Fibroblast of skin of back (primary cell): ENCODE measurements at places on chromosomes 6 and 20.

DNA sequence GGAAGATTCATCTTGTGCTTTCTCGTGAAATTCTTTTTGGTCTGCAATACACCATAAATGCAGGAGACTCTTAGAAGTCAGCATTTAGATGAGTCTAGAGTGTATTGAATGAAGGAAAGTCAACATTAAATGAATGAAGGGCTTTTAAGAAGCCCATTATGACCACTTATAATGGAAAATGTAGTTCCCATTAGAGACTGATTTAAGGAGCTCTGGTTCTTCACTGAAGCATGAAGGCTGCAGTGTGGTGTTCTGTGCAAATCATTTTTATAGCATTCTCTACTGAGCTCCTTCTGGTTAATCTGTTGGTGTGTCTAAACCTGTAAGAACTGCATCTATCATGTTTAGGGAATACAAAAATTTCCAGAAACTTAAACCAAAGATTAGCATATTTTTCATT, 19.7 kb downstream of the NCOA7 start:
- DNase-seq, result no peak

- DNase-seq, result no peak
Observed at GRCh38 chr6:170176898-170177771, 113.7 kb downstream of the DLL1 start.

DNA sequence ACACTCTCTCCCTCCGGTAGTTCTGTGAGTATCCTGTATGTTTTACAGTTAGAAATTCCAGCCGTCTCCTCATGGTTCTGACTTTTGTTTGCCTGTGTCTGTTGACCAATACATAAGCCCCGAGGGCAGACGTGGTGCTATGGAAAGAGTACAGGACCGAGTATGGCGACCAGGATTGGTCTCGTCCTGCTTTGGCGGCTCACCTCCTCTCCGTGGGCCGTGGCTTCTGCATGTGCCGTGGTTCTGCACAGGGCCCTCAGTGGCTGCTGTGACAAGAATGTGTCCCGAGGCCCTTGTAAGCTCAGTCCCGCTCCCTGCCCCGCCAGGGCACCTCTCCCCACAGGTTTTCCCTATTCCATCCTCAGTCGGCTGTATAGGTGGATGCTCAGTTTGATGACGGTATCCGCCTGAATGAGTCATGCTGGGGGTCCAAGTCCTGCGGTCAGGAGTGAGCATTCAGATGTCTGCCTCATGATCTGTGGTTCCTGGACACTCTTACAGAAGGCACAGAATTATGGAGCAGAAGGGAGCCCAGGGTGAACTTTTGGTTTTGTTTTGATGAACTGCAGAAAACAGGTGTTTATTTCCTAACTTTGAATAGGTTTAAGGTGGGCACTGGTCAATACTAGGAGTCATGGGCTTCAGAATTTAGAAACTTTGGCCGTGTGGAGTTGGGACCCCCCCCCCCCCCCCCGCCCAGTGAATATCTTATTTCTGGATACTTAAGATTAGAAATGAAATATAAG, 1.2 kb downstream of the ARFGAP1 start:
- peak; percentile 71 for DNase-seq

- no peak for DNase-seq
Observed at GRCh38 chr6:81262656-81263055, 489.8 kb downstream of the TENT5A start.

DNA sequence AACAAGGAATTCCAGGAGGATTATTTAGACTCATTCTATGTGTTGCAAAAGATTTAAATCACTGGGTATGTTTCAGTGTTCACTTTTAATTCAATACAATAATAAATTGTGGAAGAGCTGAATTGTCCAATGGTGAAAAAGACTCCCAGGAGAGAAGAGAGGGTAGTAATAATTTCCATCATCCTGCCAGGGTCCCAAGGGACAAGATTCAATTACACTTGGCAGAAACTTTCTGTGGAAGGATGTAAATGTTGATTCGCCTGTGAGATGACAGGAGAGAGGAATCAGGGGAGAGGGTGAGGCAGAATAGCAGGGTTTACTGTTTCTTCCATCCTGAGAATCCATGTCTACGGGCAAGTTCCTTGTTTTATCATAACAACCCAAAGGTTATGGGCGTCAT, 342.7 kb downstream of the ESR1 start:
- peak; percentile 68 for DNase-seq

DNA sequence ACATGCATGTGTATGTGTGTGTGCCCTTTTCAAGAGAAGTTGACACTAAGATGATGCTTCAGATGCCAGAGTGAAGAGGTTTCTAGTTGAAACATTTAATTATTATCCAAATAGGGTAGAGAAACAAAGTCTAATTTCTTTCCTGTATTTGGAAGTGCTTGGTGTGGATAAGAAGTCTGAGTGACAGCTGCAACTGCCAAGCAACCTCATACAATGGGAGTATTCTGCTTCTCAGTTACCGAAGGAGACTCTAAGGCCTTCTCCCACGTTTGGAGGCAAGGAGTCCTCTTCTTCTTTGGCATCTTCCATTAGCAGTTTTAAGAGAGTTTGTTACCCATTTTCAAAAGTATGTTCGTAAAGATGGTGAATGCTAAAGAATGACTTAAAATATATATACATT, 82.4 kb downstream of the HDGFL1 start:
- no peak for DNase-seq

DNA sequence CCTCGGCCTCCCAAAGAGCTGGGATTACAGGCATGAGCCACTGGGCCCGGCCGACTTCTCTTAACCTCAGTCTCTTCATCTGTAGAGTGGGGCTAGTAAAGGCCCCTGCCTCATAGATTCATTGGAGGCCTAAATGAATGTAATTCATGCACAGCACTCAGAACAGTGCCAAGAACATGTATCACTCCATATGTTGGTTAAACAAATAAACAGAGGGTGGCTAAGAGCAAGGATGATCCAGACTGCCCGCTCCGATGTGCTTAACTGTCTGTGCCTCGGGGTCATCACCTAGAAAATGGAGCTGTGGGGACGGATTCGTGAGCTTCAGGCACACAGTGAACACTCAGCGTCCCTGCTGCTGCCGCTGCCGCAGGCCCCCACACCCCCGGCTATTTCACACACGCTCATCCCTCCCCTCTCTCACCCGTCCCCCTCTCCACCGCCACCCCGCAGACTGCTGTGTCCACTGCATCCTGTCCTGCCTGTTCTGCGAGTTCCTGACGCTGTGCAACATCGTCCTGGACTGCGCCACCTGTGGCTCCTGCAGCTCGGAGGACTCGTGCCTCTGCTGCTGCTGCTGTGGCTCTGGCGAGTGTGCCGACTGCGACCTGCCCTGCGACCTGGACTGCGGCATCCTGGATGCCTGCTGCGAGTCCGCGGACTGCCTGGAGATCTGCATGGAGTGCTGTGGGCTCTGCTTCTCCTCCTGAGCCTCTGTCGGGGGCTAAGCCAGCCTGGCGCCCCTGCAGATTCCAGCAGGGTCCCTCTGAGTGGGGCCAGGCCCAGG, 14.8 kb downstream of the MDFI start:
- DNase-seq, result peak; percentile 50

- DNase-seq, result no peak
Observed at GRCh38 chr6:168939796-168940195, 313.9 kb downstream of the THBS2 start.

DNA sequence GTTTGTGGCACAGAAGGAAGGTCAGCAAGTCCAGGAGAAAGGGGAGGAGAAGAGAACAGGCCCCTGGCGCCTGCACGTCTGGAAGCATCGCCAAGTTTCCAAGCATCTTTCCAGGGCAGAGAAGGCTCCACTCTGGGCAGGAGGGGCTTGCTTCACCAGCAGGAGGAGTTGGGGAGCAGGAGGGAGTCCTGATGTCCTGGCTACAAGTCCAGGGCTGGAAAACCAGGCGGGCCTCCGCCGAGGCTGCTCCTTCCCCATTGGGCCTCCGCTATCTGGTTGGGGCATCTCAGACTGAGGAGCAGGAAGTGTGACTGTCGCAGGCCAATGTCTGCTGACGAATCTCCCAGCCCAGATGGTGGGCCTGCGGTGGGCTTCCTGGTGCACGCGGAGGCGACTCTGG, 421.9 kb downstream of the PREX1 start:
- no peak for DNase-seq

GRCh38 chr6:9086331-9086730, 651.0 kb upstream of the SLC35B3 start:
- peak; percentile 74 for DNase-seq

- DNase-seq, result no peak
Observed at GRCh38 chr6:159640322-159640721, 52.7 kb downstream of the SOD2 start.

DNA sequence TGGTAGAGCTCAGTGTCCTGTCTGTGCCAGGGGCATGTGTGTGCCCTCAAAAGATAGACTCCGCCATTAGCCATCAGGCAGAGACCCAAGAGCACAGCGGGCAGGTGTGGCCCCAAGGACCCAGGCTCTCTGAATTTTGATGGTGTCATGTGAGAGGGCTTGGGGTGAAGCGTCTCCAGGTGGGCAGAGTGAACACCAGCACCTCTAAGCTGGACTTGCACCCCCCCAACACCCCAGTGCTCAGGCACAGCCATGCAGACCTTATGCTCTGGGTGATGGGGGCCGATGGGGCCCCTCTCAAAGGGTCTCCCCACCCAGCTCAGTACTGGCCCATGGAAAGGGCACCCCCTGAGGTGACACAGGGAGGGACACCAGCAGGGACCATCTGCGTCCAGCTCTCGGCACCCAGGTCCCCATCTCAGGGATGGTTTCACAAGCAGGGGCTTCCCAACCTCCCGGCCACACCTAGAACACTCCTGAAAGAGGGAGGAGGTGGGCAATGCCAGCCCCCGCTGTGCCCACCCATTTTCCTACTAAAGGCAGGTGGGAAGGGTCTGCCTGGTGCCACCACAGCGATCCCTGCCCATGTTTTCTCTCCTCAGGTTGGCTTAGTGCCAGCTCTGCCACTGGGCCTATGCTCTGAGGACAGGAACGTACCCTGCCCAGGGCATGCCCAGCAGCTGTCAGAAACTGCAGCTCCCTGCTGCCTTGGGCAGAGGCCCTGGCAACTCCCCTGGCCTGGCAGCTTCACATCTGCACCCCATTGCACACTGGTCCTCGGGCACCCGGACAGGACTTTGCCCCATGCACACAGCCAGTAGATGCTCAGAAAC, 3.5 kb downstream of the CST7 start:
- no peak for DNase-seq

DNA sequence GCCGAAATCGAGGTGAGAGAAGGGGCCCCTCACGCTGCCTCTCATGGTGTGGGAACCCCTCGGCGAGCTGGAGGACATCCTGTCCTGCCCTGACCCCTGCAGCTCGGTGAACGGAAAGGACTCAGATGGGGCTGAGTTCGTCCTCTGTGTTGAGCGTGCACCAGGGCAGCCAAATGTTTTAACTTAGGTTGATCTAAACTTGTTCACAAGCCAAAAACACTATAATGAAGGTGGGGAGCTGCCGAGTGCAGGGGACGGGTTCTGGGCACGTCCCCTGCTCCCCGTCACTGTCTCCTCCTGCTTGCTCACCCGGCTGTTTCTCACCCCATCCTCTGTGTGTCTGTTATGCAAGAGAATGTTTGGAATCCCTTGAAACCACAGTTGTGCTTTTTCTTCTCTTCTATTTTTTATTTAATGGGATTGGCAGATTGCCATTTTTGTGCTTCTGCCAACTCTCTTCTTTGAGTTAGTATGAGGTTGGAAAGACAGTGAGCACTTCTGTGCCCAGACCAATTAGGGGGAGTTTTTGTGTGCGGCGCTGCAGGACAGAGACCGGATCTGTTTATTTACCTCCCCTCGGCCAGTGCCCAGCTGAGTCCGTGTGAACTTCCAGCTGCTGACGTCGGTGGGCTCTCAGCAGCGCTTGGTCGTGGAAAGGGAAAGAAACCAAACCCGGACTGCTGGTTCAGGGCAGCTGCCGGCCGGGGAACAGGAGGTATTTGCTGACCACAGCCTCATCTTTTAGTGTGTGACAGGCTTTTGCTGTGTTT, 158.1 kb downstream of the DTNBP1 start:
- DNase-seq, result peak; percentile 97

DNA sequence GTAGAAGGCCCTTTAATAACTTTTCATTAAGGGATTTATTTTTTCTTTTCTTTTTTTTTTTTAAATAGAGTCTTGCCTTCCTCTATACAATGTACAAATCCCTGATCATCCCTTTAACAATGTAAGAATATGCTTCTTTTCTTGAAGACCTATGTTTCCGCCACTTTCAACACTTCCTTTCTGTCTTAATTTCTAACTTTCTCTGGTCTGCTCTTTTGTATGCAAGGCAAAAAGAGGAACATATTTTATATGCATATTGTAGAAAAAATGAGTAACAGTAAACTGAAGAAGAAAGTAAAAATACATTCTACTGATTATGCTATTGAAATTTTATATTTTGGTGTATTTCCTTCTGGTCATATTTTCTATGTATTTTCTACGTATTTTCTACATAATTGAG, 484.7 kb downstream of the TFAP2B start:
- DNase-seq, result no peak

DNA sequence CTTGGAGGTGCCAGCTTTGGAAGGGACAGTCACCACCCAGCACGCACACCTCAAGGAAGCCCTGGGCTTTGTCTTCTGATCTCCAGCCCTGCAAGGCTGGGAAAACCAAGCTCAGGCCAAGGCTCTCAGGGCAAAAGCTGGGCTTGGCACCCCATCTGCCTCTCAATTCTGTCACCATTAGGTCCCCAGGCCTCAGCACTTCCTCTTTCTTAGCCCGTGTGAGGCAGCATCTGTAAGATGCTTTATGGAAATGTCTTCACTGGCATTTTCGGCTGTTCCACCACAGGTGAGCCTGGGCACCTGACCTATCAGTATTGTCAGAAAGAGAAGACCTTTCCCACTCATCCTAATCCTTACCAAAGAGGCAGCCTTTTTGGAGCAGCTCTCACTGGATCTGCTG, 24.6 kb downstream of the GMEB2 start:
- DNase-seq, result no peak

DNA sequence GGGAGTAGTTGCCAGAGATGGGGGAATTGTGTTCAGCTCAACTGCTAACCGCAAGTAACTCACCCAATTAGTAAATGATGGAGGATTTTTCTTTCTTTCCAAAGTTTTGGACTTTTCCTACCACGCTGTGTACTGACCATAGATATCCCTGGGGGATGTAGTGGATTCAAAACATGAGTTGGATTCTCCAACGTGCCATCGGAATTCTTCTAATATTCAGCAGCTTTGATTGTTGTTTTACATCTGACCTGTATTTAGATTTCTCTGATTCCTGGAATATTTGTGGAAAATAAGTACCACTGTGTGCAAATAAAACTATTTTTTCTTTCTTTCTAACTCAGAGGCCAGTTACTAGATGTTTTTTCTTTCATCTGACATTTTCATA, 1.1 kb downstream of the CCDC170 start:
- DNase-seq, result peak; percentile 44

- no peak for DNase-seq
Observed at GRCh38 chr6:135277422-135277821, 96.3 kb downstream of the MYB start.

DNA sequence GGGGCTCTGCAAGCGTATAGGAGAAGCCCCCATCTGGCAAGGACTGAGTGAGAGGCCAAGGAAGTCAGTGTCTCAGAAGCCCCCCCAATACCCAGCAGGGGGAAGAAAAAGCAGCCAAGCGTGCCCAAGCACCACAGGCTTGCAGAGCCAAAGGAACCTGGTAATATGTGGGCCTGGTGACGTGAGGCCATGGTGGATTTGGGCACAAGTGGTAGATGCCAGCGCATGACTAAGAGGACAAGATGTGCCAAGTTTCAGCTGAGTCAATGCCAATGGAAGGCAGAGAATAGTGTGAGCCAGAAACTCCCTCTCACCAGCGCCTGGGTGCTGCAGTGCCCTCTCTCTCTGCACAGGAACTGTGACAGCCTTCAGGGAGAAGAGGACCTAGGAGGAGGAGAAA, 110.0 kb downstream of the QRSL1 start:
- DNase-seq, result no peak
